ENCODE measurements at places on chromosomes 5 and 9. TPM values are rescaled to one million over a fixed set of nuclear protein-coding genes. Genes with fewer than 3 reads are reported as not detected.

Gene DOCK8
- total RNA-seq, result 1.3 TPM

Gene ENTREP1
- 5.0 TPM for total RNA-seq

Gene PCDHGA5
- total RNA-seq, result 0.78 TPM

GRCh38 chr5:168251259-168251658, 40.2 kb upstream of the WWC1 start:
- DNase-seq, result no peak

GRCh38 chr5:34838785-34839714, at the start of gene TTC23L:
TSS of gene TTC23L (plus strand) at chr5:34839164. CDS start at chr5:34840672, 1,508 bp downstream.
- peak; percentile 78 for DNase-seq

DNA sequence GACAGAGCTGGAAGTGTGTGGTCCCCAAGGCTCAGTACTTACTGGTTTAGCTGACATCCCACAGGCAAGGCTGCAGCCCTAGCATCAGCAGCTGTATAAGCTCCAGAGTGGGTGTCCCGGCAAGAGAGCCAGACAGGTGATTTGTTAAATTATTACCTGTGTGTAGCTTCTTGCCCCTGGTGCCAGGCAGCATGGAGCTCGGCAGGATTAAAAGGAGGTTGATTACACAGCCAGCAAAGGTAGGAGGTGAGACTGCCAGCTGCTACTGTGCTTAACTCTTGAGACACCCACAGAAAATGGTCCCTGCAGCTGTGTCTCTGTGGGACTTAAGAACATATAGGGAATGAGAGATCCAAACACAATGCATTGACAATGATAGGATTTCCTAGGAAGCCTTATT, 54.2 kb downstream of the ARHGAP26 start:
- DNase-seq, result no peak

GRCh38 chr5:89929173-89929572, 480.4 kb downstream of the CETN3 start:
- DNase-seq, result no peak

- DNase-seq, result no peak
Measured at GRCh38 chr5:158521995-158522394, 577.7 kb downstream of the EBF1 start.

- DNase-seq, result peak; percentile 24
Measured at GRCh38 chr9:33676746-33677505, 118.4 kb upstream of the PRSS3 start.

GRCh38 chr5:89301321-89302025, 418.5 kb upstream of the MEF2C start:
- no peak for DNase-seq

DNA sequence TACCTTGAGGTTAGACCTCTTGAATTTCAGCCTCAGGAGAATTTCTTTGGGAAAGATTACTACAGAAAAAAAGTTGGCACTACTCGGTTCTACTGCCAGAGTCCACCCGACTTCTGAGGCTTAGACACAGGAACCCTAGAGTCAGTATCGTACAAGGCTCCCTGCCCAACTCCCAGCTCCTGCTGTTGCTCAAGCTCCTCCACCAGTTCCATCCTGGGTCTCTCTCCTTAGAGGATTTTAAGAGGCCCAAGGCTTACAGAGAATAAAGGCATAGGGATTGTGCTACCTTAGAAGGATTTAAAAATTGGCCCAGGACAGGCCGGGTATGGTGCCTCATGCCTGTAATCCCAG, 29.0 kb upstream of the SSBP2 start:
- DNase-seq, result no peak

DNA sequence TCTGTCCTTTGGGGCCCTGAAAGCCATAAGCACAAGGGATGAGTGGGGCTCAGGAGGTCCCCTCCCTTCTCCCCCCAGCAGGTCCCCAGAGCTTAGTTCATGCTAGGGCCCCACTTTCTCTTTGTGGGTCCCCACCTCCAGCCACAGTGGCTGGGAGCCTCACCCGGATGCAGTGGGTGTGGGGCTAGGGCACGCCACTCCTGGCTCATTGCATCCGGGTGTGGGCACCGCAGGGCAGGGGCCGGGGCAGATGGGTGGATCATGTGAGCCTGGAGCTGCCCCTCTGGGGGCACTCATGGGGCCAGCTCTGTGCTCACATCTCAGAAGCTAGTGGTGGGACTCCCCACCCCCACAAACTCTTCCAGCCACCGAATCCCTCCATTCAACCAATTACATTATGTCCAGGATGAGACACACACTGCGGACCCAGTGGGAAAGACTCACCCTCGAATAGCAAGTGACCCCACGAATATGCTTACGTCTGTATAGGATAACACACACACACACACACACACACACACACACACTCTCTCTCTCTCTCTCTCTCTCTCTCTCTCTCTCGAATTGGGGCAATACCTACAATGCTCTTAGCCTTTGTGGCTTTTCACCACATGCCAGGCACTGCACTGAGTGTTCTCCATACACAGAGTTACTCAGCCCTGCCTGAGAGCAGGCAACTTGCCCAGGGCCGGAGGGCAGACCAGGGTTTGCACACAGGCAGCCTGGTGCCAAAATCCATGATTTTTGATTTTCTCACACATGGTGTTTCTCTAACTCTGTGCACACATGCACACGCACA, 16.8 kb upstream of the PHYKPL start:
- no peak for DNase-seq

GRCh38 chr5:116531635-116532034, 43.0 kb downstream of the SEMA6A start:
- no peak for DNase-seq

GRCh38 chr9:81461196-81461595, 228.2 kb downstream of the TLE1 start:
- no peak for DNase-seq

GRCh38 chr5:58849921-58850667, 267.2 kb downstream of the RAB3C start:
- DNase-seq, result peak; percentile 44

DNA sequence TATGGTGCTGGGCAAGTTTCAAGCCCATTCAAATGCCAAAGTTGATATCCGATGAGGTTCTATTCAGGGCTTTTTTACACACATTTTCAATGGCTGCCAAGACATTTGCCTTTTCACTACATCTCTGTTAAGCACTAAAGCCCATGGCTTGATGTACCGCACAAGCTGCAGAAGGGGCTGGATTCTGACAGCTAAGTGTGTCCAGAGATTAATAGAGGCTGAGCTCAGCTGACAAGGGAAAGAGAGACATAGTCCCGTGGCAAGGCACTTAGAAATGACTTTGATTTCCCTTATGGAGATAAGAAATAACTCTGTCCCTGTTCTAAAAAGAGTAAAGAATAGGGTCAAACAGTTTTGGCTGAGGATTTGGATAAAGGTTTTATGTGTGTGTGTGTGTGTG, 198.6 kb downstream of the DMRT2 start:
- no peak for DNase-seq

Measured in endothelial cell of umbilical vein (primary cell).